ENCODE measurements at places on chromosomes 5 and 9.

GRCh38 chr5:67193439-67193807 lies 3.2 kb downstream of the CD180 start:
- no peak for DNase-seq

GRCh38 chr9:33041432-33042188 lies 16.5 kb downstream of the DNAJA1 start:
- DNase-seq = no peak

DNA sequence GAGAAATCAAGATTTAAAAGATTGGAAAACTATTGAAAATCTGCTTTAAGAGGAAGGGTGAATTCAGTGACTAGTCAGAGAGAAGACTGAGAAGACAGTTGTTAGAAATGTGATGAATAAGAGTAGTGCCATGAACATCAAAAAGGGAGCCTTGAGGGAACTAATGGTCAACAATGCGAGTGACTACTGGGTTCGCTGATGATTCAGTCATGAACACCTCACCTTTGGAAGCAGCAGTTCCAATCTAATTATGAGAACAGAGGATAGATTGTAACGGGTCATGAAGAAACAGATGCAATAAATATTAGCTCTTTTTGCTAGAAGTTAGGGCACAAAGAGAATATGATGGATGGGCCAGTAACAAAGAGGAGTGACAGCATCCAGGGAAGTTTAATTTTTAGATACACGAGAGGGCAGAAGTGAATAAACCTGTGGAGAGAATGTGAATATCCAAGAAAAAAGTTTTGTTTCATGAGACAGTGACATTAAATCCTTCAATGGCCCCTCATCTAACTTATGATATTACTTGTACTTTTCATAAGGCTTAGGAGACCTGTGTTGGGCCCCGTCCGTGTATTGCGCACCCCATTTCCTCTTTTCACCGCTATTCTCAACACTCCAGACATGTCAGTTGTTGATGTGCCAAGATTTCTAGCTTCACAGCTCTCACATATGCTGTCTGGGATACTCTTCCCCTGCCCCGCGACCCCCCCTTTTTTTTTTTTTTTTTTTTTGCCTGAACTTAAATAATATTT lies 23.5 kb upstream of the IFNE start:
- no peak for DNase-seq

GRCh38 chr5:158816011-158816696 lies 283.6 kb downstream of the EBF1 start:
- no peak for DNase-seq

DNA sequence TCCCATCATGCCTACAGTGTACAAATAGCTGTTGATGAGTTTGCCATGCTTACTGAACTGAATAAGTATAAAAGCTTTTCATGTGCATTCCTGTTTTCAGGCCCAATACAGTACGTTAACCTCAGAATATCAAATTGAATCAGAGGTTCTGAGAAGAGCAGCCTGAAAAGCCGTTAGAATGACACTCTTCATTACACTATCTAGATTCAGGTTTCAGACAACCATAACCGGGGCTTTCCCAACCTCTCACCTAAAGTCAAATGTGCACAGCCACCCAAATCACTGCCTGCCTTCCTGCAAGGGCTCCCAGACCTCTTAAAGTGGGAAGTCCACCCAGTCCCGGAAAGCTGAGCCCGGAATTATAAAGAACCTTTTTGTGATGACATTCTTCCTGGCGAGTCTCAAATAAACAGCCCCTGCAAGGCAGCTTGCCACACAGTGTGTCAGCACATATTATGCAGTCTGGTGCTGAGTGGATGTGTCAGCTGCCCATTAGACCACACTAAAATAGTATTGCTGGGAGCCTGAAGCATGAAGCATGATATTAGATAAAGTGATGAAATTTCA lies 245.8 kb downstream of the TLE4 start:
- DNase-seq = no peak

GRCh38 chr9:134962065-134962972 lies 44.6 kb upstream of the FCN1 start:
- no peak for DNase-seq

DNA sequence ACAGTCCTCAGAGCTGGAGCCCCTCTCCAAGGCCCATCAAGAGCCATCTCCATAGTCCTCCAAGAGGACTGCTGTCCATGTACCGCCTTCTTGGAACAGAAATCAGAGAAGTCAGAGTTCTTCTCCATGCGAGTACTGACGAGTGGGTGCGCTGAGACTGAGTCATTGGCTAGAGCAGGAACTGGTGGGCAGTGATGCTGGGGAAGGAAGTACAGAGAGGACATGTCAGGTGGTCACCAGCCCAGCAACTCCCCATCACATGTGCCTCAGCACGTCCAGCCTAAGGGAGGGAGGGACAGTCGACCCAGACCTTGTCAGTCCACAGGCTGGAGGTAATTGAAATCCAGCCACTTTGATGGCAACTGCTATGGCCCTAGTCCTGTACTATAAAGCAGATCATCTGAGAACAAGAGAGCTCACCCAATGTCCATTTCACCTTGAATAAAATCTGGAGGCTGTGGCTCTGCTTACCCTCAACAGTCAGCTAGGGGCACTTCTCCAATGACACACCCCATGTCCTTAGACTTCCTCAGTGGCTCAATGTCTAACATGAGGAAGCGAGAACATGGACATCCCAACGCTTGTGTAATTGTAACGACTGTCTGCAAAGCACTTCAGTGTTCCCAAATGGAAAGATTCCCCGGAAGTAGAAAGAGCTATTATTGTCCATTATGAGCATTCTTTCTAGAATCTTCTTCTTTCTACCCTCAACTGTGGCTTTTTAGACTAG lies 15.0 kb upstream of the FBP1 start:
- no peak for DNase-seq

- no peak for DNase-seq
Observed at GRCh38 chr9:108078811-108079210, 589.2 kb upstream of the KLF4 start.

GRCh38 chr9:20244271-20244670 lies 378.0 kb downstream of the MLLT3 start:
- no peak for DNase-seq

- no peak for DNase-seq
Observed at GRCh38 chr9:92035146-92035545, 80.1 kb downstream of the SPTLC1 start.

GRCh38 chr5:110736753-110737152 lies 2.1 kb upstream of the SLC25A46 start:
- no peak for DNase-seq

DNA sequence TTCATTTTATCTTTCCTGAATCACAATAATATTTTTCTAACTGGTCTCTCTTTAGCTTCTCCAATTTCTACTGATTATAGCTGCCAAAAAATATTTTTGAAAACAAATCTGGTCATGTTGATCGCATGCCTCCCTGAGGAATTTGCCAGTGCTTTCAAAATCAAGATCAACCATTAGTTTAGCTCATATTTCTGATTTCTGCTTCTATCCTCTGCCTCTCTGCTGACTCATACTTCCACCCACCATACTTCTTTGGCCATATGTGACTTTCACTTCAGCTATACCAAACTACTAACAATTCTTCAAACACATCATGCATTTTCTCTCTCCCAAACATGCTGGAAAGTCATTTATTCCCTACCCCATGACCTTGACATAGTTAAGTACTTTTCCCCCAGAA lies 636.5 kb downstream of the TLE1 start:
- no peak for DNase-seq

DNA sequence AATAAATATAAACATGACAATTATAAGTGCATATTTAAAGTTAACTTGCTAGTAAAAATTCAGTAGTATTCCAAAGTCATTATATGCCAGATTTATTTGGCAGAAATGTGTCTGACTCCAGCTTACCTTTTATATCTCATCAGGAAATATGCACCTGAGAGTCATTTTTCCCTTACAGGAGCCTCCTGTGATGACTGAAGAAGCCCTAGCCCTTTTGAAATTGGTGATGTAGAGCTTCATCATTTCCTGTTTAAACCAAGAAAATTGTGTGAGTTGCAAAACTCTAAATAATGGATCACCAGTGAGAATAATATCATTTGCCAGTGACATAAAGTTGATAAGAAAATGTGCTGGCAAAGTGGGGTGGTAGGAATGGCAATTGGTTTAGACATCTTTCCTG lies 42.1 kb upstream of the CTNND2 start:
- DNase-seq = no peak

DNA sequence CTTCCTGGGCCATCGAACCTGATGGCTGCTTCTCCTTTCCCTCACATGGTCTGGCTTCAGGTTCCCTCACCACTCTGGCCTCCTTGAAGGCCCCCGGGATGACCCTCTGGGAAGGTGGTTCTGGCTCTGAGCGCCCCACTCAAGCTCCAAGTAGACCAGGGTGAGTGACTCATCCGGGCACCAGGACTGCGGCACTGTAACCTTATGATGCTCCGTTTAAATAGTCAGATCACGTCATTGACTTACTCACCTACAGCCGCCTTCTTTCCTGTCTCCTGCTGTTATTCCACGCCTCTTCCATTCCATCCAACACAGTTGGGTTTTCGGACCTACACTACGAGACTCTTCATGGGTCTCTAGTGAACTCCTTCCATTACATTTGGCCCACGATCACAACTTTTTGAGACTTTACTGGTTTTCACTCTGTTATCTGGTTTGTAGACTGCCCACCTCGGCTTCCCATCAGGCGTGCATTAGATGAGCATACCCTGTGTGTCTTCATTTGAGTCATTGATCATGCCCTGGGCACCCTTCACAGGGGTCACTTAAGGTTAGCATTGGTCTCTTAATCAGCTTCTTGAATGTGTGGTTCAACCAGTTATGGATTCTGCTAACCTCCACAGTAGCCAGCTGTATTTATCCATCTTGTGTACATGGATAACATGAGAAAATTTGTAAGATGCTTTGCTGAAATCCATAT lies 138.8 kb upstream of the LMX1B start:
- DNase-seq = no peak

- DNase-seq = no peak
Observed at GRCh38 chr5:124998520-124998919, 252.1 kb upstream of the ZNF608 start.

- no peak for DNase-seq
Observed at GRCh38 chr5:54281960-54282692, 28.2 kb downstream of the ARL15 start.

DNA sequence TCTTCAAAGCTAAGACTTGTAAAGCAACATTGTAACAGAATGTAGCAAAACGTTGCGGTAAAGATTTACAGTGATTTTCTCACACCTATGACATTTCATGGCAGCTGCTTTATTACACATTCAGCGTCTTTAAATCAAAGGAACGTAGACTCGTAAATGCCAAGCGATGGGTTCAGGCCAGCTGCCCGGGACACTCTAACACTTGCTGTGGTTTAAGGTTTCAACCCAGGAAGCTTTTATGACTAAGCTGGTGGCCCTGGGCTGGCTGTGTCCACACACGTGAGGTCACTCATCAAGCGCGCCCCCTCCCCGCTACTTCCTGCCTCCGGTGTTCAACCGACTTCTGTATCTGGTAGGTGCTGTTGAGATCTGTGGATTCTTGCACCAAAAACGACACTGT lies 2.5 kb downstream of the SLC6A18 start:
- no peak for DNase-seq

Data from NCI-H1417 treated with DMSO at 0.1 percent for 48 hours (cell line).